Esophagus squamous epithelium (tissue), 5 donors: ENCODE measurements at places on chromosomes 3 and 15. TPM values are rescaled to one million over a fixed set of nuclear protein-coding genes. Genes with fewer than 3 reads are reported as not detected.
A peak's percentile ranks its signal among the peaks of the same experiment; 100 is the strongest.

GRCh38 chr15:89186803-89187202 is 34.6 kb downstream of the RLBP1 start:
- no peak for DNase-seq
- peaks cover 19% of the 10 kb centered on the region for H3K36me3 ChIP-seq
- H3K4me1 ChIP-seq, result no peaks in the 10 kb centered on the region
- H3K27me3 ChIP-seq, result no peaks in the 10 kb centered on the region

DNA sequence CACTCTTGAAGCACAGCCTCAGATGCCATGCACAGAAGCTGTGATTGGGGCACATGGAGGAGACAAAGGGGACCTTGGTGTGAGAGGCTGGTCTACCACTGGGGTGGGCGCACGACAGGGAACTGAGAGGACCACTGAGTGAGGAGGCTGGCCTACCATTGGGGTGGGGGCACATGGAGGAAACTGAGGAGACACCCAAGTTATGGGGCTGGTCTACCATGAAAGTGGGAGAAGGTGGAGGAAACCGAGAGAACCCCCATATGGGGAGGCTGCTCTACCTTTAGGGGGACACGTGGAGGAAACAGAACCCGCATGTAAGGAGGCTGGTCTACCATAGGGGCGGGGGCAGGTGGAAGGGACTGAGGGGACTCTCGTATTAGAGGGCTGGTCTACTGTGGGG is 153.4 kb downstream of the FBLN2 start:
- no peak for DNase-seq
- no peak overlapping the region for H3K27ac ChIP-seq
- H3K36me3 ChIP-seq, result no peaks in the 10 kb centered on the region
- H3K27me3 ChIP-seq, result no peaks in the 10 kb centered on the region
- no peak overlapping the region for H3K4me3 ChIP-seq

DNA sequence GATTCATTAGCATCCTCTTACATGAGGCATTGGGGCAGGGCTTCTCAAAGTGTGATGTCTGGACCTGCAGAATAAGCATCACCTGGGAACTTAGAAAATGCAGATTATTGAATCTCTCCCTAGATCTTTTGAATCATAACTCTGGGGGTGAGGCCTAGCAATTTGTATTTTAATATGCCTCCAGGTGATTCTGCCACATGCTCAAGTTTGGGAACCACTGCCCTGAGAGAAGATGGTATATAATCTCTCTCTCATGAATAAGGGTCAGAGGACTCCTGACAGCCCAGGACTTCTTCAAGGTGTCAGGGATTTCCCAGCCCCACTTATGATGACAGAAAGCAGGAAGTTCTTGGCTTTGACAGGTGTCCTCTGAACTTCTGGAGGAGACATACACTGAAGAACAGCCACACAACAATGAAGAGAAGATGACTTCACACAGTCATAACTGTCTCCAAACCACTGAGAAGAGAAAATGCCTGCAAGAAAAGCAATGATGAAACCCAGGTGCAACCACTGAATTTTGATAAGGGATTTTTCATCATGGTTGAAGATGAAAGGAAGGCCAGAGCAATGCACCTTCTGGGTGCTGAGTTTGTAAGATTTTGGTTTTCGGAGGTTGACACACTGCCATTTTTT is 211.9 kb upstream of the MRPL3 start:
- no peak overlapping the region for H3K27ac ChIP-seq
- no peaks in the 10 kb centered on the region for H3K36me3 ChIP-seq
- H3K27me3 ChIP-seq, result no peaks in the 10 kb centered on the region
- H3K4me3 ChIP-seq, result no peak overlapping the region
- no peak for DNase-seq
- H3K4me1 ChIP-seq, result peaks cover 6% of the 10 kb centered on the region

GRCh38 chr3:187382609-187383151 is 14.5 kb downstream of the RTP4 start:
- H3K4me3 ChIP-seq, result no peak overlapping the region
- no peaks in the 10 kb centered on the region for H3K27me3 ChIP-seq
- DNase-seq, result no peak
- H3K36me3 ChIP-seq, result no peaks in the 10 kb centered on the region

DNA sequence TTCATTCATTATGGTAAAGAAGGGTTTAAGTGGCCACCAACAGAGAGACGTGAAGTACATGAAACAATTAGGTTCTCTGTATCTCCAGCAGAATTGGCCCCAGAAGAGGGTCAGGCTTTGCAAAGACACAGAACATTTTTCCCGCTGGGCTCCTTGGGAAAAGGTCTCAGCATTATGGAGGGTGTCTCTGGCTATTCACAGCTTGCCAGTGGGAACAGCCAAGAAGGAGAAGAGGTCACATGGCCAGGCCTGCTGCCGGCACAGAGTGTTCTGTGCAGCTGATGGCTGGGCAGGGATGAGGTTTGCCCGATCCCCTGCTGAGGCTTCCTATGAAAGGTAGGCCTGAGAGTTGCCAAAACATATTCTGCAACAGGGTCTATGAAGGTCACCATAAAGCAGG is 77.8 kb upstream of the LPP start:
- H3K4me3 ChIP-seq, result no peak overlapping the region
- DNase-seq, result no peak
- H3K36me3 ChIP-seq, result no peaks in the 10 kb centered on the region
- H3K27ac ChIP-seq, result peak overlapping the region; percentile 74
- no peaks in the 10 kb centered on the region for H3K4me1 ChIP-seq
- H3K27me3 ChIP-seq, result no peaks in the 10 kb centered on the region

- H3K36me3 ChIP-seq, result no peaks in the 10 kb centered on the region
- no peak overlapping the region for H3K27ac ChIP-seq
- DNase-seq, result no peak
- H3K4me1 ChIP-seq, result no peaks in the 10 kb centered on the region
- no peak overlapping the region for H3K4me3 ChIP-seq
These were observed 326.8 kb upstream of the SOX2 start for GRCh38 chr3:181384970-181385369.

GRCh38 chr3:95586754-95587153 is 1227.6 kb upstream of the EPHA6 start:
- H3K4me1 ChIP-seq, result no peaks in the 10 kb centered on the region
- H3K4me3 ChIP-seq, result no peak overlapping the region

DNA sequence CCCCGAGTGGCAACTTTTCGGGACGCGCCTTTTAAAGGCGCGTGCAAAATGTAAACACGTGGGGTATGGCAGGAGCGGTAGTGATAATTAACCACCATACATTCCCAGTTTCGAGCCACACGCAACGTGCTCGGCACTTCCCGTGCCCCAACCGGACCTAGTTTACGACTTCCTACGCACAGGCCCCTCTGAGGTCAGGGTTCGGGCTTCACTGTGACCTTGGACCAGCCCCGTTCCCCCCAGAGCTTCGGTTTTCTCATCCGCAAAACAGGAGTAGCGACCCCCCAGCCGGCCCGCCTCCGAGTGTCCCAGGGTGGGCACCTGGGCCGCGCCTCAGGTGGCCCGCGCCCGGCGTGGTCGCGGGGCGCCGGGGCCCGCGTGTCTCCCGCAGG is 451 bp downstream of the CHCHD4 start:
- no peak for DNase-seq
- peaks cover 7% of the 10 kb centered on the region for H3K36me3 ChIP-seq
- H3K27ac ChIP-seq, result peak overlapping the region; percentile 96
- H3K4me3 ChIP-seq, result peak overlapping the region; percentile 77
- H3K4me1 ChIP-seq, result peaks cover 73% of the 10 kb centered on the region

DNA sequence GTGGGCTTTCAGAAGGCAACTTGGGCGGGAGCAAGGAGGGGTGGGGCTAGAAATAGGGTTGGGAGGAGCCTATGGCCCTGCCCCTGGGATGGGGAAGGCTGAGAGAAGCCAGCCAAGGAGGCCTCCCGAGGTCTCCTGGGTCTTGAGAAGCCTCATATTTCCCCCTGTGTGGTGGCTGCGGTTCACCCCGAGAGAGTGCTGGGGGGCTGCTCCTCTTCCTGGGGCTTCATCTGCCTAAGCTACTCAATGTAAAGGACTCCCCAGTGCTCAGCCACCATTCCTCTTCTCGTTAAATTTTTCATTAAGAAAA is 174.3 kb downstream of the SMAD6 start:
- DNase-seq, result no peak
- H3K4me3 ChIP-seq, result no peak overlapping the region
- H3K27ac ChIP-seq, result no peak overlapping the region
- H3K4me1 ChIP-seq, result peaks cover 8% of the 10 kb centered on the region

DNA sequence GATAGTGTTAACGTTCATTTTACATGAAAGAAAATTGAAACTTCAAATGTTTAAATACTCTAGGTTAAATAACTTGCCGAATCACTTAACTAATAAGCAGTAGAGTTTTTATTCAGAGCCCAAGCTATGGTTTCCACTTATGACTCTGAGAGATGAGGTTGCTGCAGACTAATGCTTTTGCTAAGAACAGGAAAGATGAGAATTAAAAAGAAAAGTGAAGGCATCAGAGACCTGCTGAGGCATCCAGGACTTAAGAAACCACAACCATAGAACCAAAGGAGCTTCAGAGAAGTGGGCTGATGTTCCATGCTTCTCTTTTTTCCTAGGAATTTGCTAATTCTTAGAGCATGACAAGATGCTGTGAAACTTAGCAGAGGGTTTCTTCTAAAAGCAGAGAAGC is 9.5 kb downstream of the HMG20A start:
- no peak overlapping the region for H3K27ac ChIP-seq
- H3K4me3 ChIP-seq, result no peak overlapping the region
- no peaks in the 10 kb centered on the region for H3K4me1 ChIP-seq
- H3K36me3 ChIP-seq, result no peaks in the 10 kb centered on the region

- no peaks in the 10 kb centered on the region for H3K36me3 ChIP-seq
- peaks cover 100% of the 10 kb centered on the region for H3K4me1 ChIP-seq
- H3K4me3 ChIP-seq, result peak overlapping the region; percentile 38
- no peaks in the 10 kb centered on the region for H3K27me3 ChIP-seq
These were observed 8.7 kb downstream of the SEMA3F start for GRCh38 chr3:50163572-50164455.

GRCh38 chr15:64138331-64138941 is 13.1 kb upstream of the SNX22 start:
- H3K27ac ChIP-seq, result no peak overlapping the region
- H3K27me3 ChIP-seq, result no peaks in the 10 kb centered on the region
- H3K4me1 ChIP-seq, result peaks cover 12% of the 10 kb centered on the region
- H3K36me3 ChIP-seq, result peaks cover 25% of the 10 kb centered on the region
- H3K4me3 ChIP-seq, result no peak overlapping the region
- DNase-seq, result no peak

GRCh38 chr3:48595075-48595525 is at the start of gene COL7A1:
Gene COL7A1 (minus strand): TSS chr3:48595329. CDS start chr3:48595159, 170 bp downstream.
- no peaks in the 10 kb centered on the region for H3K27me3 ChIP-seq
- peak within 1 kb of the TSS; percentile 55 for H3K4me3 ChIP-seq

The RLBP1 gene
- total RNA-seq, result not detected

The CFAP20DC gene
- 9.8 TPM for total RNA-seq

The HMCES gene
- total RNA-seq, result 32.7 TPM

The CLDND1 gene
- 87.0 TPM for total RNA-seq

The ASB14 gene
- total RNA-seq, result not detected

The CASR gene
- not detected for total RNA-seq

The FETUB gene
- total RNA-seq, result 23.3 TPM

The CYP8B1 gene
- total RNA-seq, result not detected

The C15orf39 gene
- total RNA-seq, result 20.8 TPM

The GP9 gene
- total RNA-seq, result not detected

The CACNA1D gene
- total RNA-seq, result 4.5 TPM

The SH3GL3 gene
- 2.7 TPM for total RNA-seq

The STXBP5L gene
- 0.04 TPM for total RNA-seq

The DMXL2 gene
- 9.7 TPM for total RNA-seq

The SERINC4 gene
- total RNA-seq, result 0.19 TPM

The CHAC1 gene
- total RNA-seq, result 16.1 TPM

The CAND2 gene
- 0.91 TPM for total RNA-seq

The LRTM1 gene
- total RNA-seq, result not detected
